ENCODE measurements at places on chromosomes 6 and 20. TPM values are rescaled to one million over a fixed set of nuclear protein-coding genes. Genes with fewer than 3 reads are reported as not detected.

The IL17F gene
- not detected for total RNA-seq

DNA sequence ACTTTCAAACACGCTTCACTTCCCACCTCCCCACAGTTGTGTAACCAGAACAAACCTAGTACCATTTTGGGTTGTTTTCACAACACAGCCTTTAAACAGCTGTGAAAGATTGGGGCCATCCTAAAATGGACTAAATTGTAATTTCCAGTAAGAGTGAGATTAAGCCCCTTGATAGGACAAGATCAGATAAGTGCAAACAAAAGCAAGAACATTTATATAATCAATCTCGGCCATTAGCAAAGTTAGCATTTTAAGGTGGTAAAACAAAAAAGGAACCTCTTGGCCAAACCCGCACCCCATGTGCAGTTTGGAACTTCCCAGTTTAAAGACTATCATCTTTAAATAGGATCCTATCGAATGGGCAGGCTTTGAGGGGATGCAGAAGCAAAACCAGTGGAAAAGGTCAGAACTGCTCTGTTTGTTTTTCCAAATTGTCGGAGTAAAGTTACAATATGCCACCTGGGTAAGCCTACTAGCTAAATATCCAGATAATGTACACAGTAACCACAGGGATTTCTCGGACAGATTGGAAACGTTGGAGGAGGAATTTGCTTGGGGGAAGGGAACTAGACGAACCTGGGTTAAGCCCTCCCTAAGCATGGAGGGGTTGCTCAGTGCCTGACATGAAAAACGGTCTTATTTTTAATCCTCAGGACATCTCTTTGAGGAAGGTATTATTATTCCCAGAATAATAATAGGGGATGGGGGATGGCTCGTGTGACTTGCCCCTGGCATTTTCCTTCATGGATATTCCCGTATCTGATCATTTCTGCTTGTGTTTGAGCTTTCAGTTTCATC, 159.8 kb upstream of the SALL4 start:
- peaks cover 10% of the 10 kb centered on the region for H3K4me1 ChIP-seq
- H3K36me3 ChIP-seq: no peaks in the 10 kb centered on the region
- no peak for DNase-seq
- H3K27me3 ChIP-seq: no peaks in the 10 kb centered on the region

DNA sequence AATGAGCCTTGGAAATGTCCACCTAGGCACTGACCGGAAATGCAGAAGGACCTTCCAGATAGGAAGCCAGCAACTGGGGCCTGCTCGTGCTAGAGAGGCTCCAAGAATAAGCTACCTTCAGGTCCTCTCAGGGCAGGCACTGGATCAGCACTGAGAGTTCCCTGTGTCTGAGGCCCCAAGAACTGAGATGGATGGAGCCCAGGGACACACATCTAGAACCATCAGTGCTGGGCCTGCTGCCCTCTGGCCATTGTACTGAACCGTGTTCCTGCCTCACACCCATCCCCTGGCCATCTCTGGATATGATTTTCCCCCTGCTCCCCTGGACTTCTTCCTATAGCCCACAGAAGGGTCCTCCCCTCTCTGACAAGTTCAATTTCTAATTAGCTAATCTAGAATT, 10.3 kb downstream of the BPIFA1 start:
- no peak overlapping the region for H3K27ac ChIP-seq
- peaks cover 48% of the 10 kb centered on the region for H3K4me1 ChIP-seq
- peaks cover 9% of the 10 kb centered on the region for H3K36me3 ChIP-seq

DNA sequence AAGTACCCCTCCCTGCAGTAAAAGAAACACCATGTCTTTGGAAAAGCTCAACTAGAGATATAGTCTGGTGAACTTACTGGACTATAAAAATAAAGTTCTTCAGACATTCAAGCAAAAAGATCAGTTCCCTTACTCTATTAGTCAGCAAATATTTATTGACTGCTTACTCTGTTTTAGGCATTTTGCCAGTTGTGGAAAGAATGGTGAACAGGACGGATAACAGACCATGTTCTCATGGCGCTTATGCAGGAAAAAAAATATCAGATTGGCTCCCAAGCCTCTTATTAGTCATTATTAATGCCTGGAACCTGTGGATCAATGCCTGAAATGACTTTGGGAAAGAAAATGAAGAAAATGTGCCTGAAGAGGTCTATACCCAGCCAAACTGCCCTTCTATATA, 282.2 kb upstream of the EPHA7 start:
- H3K27ac ChIP-seq: no peak overlapping the region
- no peaks in the 10 kb centered on the region for H3K4me1 ChIP-seq
- DNase-seq: no peak

GRCh38 chr6:31383149-31383548, 20.2 kb upstream of the MICA start:
- no peak overlapping the region for H3K27ac ChIP-seq
- H3K36me3 ChIP-seq: no peaks in the 10 kb centered on the region
- H3K4me3 ChIP-seq: no peak overlapping the region
- no peaks in the 10 kb centered on the region for H3K27me3 ChIP-seq

The FAM135A gene
- total RNA-seq: 22.3 TPM

- peaks cover 7% of the 10 kb centered on the region for H3K27me3 ChIP-seq
- DNase-seq: no peak
- peaks cover 23% of the 10 kb centered on the region for H3K4me1 ChIP-seq
- H3K4me3 ChIP-seq: no peak overlapping the region
Measured at GRCh38 chr6:24882835-24883555, 52.8 kb downstream of the RIPOR2 start.

The MYLIP gene
- total RNA-seq: 12.9 TPM

GRCh38 chr6:19788686-19789085, 48.5 kb upstream of the ID4 start:
- no peak for DNase-seq
- no peak overlapping the region for H3K27ac ChIP-seq
- no peaks in the 10 kb centered on the region for H3K27me3 ChIP-seq
- no peak overlapping the region for H3K4me3 ChIP-seq

DNA sequence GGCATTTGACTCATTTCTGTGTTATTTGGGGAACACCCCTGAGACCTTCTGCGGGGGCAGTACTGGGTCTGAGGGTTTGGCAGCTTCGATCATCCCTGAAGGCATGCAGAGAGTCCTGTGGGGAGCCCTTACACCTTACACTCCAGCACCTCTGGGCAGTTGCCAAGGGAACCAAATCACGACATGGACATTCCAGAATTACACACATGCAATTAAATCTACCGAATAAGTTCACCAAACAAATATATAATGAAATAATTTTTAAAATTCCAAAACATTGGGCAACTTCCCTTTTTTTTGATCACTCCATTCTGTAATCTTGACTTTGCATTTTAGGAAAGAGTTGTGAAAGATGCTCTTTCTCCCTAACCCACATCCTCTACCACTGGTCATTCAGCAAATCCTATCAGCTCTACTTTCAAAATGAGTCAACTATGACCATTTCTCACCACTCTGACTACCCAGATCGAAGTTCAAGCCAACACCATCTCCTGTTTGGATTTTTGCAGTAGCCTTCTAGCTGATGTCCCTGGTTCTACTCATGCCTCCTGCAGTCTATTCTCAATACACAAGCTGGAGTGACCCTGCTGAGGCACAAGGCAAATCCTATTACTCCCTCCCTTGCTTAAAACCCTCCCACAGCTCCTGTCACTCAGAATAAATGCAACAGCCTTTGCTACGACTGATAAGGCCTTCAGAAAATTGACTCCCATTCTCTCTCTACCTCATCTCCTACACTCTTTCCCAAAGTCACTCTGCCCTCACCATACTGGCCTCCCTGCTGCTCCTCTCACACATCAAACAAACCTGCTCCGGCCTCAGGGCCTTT, 533.3 kb downstream of the HACE1 start:
- no peaks in the 10 kb centered on the region for H3K36me3 ChIP-seq
- no peaks in the 10 kb centered on the region for H3K4me1 ChIP-seq
- no peak for DNase-seq
- H3K27ac ChIP-seq: no peak overlapping the region
- H3K4me3 ChIP-seq: no peak overlapping the region
- H3K27me3 ChIP-seq: no peaks in the 10 kb centered on the region

DNA sequence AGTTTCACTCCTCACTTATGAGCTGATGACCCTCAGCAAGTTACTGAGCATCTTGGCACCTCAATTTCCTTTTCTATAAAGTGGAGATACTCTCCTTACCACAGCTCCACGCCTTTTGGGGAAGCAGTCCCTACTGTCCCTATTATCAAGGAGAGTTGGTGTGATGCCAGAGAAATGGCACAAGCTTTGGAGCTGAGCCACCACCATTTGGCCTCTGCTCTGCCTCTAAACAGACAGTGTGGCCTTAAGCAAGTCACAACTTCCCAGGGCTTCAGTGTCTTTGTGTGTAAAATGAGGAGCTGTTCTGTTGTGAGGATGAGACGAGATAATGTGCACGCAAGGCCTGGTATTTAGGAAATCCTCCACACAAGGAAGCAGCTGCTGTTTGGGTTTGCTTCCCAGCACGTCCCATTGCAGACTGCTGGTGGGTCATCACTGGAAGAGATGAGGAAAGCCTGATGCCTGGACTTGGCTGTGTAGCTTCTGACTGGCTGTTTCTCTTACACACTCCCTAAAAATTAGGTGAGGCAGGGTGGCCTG, 18.5 kb downstream of the NSFL1C start:
- peaks cover 29% of the 10 kb centered on the region for H3K36me3 ChIP-seq
- no peak for DNase-seq
- no peak overlapping the region for H3K4me3 ChIP-seq

GRCh38 chr6:64890609-64891008, 816.4 kb downstream of the EYS start:
- DNase-seq: no peak
- H3K4me1 ChIP-seq: peaks cover 7% of the 10 kb centered on the region
- H3K27ac ChIP-seq: no peak overlapping the region
- H3K4me3 ChIP-seq: no peak overlapping the region

DNA sequence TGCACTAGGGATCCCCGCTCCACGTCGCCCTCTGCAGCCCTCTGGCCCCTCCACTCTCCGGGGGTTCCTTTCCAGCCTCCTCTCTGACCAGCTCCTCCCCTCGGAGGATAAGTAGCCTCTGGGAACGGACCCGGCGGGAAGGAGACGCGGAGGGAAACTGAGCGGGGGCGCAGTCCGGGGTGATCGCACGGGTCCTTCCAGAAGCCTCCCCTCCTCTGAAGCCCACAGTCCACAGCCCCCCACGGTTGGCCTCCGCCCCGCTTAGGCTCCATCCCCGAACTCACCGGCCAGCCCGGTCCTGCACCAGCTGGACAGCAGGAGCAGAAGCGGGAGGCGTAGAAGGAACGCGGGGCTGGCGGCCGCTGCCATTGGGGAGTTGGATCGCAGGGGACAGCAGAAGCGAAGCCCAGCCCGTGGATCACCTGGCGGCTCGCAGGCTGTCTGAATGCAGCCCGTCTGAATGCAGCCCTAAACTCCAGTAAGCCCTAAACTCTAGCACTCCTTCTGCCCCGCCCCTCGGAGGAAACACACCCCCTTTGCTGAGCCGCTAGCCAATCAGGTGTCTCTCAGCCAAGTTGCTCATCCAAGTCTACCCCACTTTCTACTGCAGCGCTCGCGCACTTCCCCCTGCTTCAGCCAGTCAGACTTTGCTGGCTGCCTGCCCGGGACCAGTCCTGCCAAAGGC, at the start of gene RAET1G:
Gene RAET1G, minus strand, starts transcription at position 480 of the 685 bp plus-strand sequence. Its CDS starts 111 bp downstream, at position 369.
- no peak within 1 kb of the TSS for H3K27ac ChIP-seq
- H3K27me3 ChIP-seq: peaks cover 50% of the 10 kb centered on the region
- H3K4me1 ChIP-seq: peaks cover 2% of the 10 kb centered on the region
- DNase-seq: peak; percentile 76
- H3K4me3 ChIP-seq: peak within 1 kb of the TSS; percentile 88

- no peak for DNase-seq
- no peaks in the 10 kb centered on the region for H3K27me3 ChIP-seq
- H3K4me1 ChIP-seq: peaks cover 11% of the 10 kb centered on the region
- H3K36me3 ChIP-seq: peaks cover 5% of the 10 kb centered on the region
Measured at GRCh38 chr20:59378966-59379365, 78.6 kb downstream of the EDN3 start.

GRCh38 chr6:139640448-139640847, 266.0 kb upstream of the CITED2 start:
- H3K4me3 ChIP-seq: no peak overlapping the region
- DNase-seq: no peak
- no peak overlapping the region for H3K27ac ChIP-seq
- H3K4me1 ChIP-seq: no peaks in the 10 kb centered on the region

DNA sequence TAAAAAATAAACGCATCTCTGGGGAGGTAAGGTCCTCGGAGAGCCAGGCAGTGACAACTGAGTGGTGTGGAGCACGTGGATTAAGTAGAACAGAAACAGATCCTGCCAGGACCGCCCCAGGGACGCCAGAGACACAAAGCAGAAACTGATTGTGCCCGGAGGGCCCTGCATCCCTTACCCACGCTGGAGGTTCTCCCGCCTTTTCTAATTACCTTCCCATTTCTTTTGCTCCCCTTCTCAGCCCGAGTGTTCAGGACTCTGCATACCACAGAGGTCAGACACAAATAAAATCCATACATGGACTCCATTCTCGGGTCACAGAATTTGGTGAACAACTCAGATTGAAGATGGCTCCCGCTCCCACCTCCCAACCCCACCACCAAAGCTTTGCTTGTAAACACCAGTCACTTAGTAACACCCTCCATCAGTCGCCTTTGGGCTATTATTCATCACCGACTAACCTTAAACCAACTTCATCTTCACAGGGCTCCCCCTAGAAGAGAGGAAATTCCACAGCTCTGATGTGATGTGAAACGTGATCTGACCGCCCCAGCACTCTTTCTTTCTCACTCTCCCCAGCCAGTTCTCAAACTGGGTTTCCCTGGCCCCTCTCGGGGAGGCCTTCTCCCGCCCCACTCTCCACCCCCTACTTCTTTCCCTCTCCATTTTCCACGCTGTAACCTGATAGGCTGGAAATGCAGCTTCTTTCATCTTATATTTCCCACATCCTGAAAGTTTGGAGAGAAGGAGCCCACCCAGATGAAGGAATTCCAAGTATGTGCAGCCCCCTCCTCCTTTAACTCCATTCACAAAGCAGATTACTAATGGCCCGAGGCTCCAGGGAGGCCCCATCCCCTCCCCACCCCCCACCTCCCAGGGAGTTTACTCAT, 32.5 kb upstream of the PIM1 start:
- no peaks in the 10 kb centered on the region for H3K36me3 ChIP-seq
- peak overlapping the region; percentile 63 for H3K27ac ChIP-seq
- H3K4me3 ChIP-seq: peak overlapping the region; percentile 69
- peaks cover 3% of the 10 kb centered on the region for H3K27me3 ChIP-seq
- DNase-seq: peak; percentile 36

DNA sequence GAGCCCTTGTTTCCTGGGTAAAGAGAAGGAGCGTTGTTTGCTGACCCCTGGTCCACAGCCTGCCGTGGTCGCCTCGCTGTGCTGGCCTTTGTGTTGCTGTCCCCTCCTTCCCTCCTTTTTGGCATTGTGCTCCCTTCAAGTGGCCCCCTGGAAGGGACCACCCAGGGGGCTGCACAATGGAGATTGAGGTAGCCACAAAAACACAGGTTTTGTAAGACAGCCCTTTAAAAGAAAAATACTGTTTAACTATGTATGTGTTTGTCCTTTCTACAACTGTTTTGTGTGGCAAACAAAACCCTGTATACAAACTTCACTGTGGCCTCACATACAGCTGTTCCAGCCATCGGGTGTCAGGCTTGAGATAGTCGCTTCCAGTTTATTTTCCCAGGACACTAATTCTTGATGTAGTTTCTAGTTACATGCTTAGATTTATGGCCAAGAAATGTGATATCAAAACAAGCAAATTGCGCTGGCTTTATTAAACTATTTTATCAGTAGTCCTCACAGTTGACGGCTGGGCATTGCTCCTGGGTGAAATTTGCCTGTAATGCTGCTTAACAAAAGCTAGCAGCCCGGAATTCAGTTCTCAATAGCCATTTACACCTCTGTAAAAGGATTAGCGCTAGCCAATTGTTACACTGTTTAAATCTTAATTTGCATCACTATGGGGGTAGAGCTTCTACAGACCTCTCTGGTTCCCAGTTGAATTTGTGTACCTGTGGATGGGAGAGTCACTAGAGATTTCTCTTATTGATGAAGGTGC, 64.1 kb downstream of the KIZ start:
- no peaks in the 10 kb centered on the region for H3K4me1 ChIP-seq
- H3K36me3 ChIP-seq: no peaks in the 10 kb centered on the region
- no peak overlapping the region for H3K27ac ChIP-seq

All from glutamatergic neuron (in vitro differentiated cells).